ENCODE measurements at places on chromosomes 1 and 21. TPM values are rescaled to one million over a fixed set of nuclear protein-coding genes. Genes with fewer than 3 reads are reported as not detected.

AVPR1B gene
- not detected for total RNA-seq

MLLT11 gene
- 35.8 TPM for total RNA-seq

GPR25 gene
- total RNA-seq: not detected

ADCY10 gene
- total RNA-seq: 0.19 TPM

DNA sequence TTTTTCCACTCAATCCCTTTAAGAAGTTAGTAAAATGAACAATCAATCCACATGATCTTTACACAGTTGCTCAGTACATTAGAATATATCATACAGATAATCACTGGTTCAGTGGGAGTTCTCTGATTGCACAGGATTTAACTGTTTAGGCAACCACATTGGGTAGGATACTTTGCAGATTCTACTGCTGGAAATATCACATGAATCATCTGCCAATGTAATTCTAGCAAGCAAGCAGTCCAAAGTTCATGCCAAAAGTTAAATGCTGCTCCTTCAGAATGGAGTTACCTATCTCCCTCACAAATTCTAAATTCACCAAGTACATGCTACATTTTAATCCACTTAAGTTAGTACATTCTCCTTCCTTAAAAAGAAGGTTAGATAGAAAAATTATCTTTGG is 52.4 kb downstream of the NEGR1 start:
- no peak for DNase-seq

GRCh38 chr1:100178091-100178490 is at the start of gene LRRC39:
Gene LRRC39, minus strand, starts transcription at chr1:100178256. Its CDS starts 9,740 bp downstream, at chr1:100168516.
- no peak for DNase-seq

GRCh38 chr1:22470227-22470626 is 18.6 kb downstream of the ZBTB40 start:
- no peak for DNase-seq

- DNase-seq: no peak
Observed at GRCh38 chr1:174966008-174966572, 33.7 kb upstream of the CACYBP start.

DNA sequence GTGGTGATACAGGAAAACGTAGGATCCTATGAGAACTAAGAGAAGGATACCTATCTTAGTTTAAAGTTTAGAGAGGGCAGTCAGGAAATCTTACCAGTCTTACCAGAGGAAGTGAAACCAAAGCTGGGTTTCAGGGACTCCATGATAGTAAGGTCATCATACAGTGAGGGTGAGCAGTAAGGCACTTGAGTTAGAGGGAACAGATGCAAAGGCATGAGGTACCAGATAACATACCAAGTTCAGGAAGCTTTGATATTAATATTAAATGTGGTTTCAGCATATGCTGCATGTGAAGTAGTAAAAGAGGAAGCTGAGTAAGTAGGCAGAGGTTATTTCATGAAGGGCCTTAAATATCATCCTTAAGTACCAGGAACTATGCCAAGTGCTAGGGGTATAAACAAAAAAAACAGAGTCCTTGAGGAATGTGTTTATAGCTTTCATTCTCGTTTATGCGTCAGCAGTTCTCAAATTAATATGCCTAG is 16.9 kb downstream of the ATG4C start:
- no peak for DNase-seq

- no peak for DNase-seq
Observed at GRCh38 chr1:172356620-172357019, 63.9 kb upstream of the C1orf105 start.

- peak; percentile 20 for DNase-seq
Observed at GRCh38 chr21:45529785-45530422, 12.3 kb downstream of the SLC19A1 start.

- no peak for DNase-seq
Observed at GRCh38 chr1:169090308-169090899, 16.1 kb upstream of the ATP1B1 start.

DNA sequence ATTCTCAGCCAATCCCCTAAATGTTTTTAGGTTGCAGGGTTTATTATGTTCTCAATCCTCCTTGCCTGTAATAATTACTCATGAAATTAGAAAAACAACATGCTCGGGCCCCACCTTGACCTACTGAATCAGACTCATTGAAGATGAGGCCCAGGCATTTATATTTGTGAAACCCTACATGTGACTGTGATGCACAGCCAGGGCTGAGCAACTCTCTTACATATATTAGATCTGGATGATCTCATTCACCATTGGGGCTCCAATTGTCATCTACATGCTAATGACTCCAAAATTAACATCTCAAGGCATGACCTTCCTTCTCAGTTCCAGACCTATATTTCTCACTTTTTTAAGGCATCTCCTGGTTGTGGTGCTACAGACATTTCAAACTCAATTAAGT is 103.3 kb downstream of the WDR3 start:
- no peak for DNase-seq

- no peak for DNase-seq
Observed at GRCh38 chr1:231170875-231171274, 9.0 kb downstream of the TRIM67 start.

DNA sequence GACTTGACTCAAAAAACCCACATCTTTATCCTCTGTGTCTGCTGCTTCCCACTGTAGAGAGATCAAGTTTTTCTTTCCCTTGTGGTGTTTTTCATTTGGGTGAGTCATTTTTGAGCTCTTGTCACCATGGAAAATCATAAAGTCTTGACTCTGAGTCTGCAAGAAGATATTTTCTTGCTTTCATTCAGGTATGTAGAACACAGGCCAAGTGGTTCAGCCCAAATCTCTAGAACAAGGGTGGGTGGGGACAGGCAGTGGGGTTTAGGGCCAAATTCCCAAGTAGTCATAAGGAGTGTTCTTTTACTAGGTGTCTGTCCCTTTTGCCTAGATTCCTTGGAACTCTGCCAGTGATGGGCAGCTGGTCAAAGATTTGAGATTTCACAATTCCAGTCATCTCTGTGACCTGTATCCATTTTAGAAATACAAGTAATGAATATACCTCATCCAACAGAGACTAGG is 21.5 kb upstream of the ARHGAP29 start:
- peak; percentile 67 for DNase-seq

- DNase-seq: no peak
Observed at GRCh38 chr1:154423304-154423987, 18.3 kb downstream of the IL6R start.

DNA sequence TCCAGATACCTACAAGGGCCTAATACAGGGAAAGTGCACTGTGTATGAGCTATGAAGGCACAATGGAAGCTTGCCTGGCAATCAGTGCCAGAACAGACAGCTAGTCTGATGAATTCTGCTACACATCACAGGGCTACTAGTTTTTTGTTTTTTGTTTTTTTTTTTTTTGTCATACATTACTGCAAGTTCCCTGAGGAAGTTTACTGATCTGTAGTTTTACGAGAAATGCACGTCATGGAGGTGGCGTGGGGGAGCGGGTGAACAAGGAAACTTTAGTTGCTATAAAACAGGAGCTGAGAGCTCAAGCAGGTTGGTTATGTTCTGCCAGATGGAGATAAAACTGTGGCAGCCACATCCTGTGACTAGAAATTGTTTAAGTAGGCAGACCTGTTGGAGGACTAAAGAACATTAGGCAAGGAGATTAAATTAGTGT is 17.7 kb downstream of the PTPRC start:
- DNase-seq: no peak

GRCh38 chr1:215210167-215210566 is 127.6 kb downstream of the KCNK2 start:
- no peak for DNase-seq

All from psoas muscle (tissue), 8 donors.